ENCODE measurements at places on chromosomes 2 and 18.

DNA sequence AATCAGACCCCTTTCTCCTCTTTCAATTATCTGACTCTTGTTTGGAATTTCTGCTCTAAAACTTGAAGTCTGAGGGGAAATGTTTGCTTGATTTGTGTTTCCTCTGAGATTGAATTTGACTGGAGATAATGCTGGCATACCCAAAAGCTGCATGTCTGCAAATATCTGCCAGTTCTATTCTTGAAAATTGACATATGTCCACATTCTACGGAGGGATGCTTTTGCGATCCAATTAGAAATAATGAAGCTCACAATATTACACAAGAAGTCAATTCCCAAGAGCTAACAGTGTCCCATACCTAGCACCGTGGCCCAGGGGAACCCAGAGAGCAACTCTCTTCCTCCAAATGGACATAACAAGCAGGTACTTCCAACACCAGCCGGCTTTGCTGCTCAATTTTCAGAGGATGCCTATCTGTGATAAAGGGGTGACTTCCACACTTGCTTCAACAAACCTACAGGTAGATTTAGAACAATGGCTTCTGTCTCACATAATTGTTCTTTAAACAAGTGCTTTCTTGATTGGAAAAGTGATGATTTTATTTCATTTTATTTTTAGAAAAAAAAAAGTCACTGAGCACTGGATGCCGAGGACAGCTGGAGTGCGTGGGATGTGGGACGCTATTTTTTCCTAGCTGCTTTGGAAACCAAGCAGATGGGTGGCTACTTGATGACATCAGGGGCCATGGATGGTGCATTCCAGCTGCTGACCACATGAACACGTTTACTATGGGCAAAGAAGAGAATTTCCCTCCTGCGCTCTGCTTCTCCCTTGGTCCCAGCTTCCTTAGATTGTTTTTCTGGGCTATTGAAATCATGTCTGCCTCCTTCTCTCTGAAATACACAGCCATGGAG is 488.9 kb downstream of the RNF144A start:
- DNase-seq: no peak

DNA sequence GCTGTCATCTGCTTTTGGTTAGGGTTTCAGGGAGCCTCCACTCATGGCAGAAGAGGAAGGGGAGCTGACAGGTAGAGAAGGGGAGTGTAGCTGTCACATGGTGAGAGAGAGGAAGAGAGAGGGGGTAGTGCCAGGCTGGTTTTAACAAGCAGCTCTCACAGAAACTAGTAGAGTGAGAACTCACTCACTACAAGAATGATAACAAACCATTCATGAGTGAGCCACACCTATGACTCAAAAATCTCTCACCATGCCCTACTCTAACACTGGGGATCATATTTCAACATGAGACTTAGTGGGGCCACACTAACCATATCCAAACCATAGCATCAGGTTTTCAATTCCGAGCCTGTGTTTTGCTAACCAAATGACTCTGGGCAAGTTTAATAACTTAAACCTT is 274.9 kb upstream of the VWC2L start:
- DNase-seq: no peak

DNA sequence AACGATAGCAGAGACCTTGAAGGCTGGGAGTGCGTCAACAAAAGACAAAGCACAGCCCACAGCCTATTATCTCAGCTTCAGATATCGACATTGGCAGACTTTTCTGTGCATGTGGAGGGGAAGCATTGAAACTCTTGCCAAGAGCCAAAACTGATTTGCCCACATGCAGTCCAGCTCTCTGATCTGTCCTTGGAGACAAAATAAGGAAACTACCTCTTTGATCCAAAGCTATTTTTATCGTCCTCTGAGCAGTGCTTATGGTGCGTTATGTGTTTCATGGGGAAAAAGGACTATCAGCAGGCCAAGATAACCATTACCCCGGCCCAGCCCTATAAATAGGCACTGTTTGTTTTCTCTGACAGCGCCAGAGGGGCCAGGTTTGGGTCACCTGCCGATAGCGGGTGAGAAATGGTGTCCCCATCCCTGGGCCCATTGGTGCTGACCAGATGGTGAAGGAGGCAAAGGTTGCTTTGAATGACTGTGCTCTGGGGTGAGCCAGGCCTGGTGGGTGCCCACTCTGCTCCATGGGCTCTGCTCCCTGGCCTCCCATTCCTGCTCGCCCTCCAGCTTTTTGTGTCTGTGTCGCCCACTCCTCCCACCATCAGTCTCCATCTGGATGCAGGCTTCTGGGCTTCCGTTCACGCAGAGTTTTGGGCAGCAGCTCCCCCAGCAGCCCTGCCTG is 176.1 kb upstream of the HS6ST1 start:
- no peak for DNase-seq

GRCh38 chr2:203361495-203361894 is 33.3 kb downstream of the ABI2 start:
- DNase-seq: no peak

DNA sequence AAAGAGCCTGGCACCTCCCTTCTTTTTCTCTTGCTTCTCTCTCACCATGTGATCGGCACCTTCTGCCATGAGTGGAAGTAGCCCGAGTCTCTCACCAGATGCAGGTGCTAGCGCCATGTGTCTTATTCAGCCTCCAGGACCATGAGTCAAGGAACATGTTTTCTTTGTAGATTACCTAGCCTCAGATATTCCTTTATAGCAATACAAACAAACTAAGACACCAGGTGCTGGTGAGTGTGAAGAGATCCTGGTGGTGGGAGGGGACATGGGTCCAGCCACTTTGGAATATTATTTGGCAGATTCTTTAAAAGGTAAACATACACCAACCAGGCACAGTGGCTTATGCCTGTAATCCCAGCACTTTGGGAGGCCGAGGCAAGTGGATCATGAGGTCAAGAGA is 5.9 kb upstream of the USP40 start:
- DNase-seq: no peak

GRCh38 chr2:172211512-172211911 is 108.8 kb upstream of the DLX2 start:
- no peak for DNase-seq

DNA sequence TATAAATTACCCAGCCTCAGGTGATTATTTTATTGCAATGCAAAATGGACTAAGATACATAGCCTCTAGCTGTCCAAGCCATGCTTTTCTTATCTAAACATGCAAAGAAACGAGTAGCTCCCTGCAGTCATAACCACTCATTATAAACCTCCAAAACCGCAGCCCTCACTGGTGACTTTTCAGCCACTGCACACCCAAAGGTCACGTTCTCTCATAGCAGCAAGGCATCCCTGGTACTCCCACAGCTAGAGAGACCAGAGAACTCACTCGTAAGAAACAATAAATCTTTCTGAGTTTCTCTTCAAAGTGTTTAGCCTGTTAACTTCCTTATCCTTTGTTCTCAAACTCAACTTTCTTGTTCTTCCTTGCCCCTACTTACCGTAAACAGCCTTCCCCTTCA is 28.5 kb upstream of the RALBP1 start:
- no peak for DNase-seq

GRCh38 chr2:215791481-215791937 is 221.8 kb downstream of the MREG start:
- no peak for DNase-seq

DNA sequence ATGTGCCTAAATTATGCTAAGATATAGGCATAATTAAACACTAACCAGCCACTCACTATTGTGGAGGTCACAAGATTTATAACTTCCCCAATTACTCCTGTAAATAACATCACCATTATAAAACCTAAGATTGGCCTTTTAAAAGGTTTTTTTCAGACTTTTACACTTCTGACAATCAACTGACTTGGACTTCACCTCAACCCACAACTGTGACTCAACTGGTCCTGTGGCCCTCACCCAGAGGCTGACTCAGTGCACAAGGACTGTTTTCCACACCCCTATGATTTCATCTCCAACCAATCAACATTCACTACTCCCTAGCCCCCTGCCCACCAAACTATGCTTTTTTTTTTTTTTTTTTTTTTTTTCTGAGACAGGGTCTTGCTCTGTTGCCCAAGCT is 11.6 kb downstream of the TTR start:
- no peak for DNase-seq

GRCh38 chr2:203913947-203914346 is 22.6 kb upstream of the ICOS start:
- DNase-seq: no peak

- DNase-seq: no peak
These were observed 150.4 kb upstream of the NXPH2 start for GRCh38 chr2:138930571-138930970.

- no peak for DNase-seq
These were observed 18.5 kb downstream of the LPIN1 start for GRCh38 chr2:11764920-11765319.

GRCh38 chr2:24054366-24055010 is 4.9 kb downstream of the FKBP1B start:
- no peak for DNase-seq

DNA sequence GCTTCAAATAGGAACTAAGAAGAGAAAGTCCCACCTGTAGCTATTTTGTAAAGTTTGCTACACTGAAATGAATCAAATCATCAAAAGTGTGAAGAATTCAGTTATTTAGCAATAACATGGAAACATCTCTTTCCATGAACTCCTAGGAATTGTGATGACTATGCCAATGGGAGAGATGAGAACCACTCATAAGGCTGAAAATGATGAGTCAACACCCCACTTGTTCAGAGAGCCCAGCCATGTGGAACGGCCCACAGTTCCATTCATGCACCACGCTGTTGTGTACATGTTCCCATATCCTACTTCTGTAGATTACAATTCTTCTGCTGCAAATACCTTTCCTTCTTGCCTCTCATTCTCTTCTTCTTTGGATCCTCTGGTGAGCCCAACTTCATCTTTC is 645.5 kb upstream of the ID2 start:
- DNase-seq: no peak

DNA sequence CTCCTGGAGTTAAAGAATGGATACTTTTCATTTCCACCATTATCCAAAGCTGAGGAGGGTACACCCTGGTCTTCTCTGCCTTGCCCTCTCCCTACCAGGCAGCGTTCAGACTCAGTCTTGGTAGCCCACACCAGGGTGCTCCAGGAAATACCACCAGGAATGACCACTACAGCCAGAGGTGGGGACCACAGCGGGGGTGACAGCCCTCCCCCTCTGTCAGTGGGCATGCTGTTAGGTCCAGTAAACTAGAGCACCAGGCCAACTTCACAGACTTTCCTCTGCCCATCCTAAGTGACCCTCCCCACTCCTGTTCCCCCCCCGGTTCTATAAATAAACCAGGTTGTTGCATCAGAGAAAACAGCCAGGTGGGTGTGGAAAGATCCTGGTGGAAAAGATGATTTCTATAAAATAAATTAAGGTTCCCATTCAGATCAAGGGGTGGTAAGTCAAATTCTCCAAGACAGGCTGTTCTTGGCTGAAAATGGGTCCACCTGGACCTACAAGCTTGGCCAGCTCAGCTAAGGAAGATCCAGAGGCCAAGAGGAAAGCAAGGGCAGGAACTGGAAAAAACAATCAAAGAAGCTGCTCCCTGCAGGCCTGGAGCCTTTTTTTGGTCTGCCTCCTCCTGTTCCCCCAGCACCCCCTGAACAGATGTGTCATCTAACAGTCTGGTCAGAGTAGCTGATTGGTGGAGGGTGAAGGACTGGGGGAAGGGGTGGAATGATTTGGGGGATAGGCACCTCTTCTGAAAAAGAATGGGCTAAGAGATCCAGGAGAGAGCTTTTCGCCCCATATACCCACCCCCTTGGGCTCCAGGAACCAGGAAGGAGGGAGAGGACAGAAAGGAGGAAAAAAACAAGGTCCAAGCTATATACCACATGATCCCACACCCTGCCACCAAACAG is 2.3 kb downstream of the RAB11FIP5 start:
- no peak for DNase-seq

DNA sequence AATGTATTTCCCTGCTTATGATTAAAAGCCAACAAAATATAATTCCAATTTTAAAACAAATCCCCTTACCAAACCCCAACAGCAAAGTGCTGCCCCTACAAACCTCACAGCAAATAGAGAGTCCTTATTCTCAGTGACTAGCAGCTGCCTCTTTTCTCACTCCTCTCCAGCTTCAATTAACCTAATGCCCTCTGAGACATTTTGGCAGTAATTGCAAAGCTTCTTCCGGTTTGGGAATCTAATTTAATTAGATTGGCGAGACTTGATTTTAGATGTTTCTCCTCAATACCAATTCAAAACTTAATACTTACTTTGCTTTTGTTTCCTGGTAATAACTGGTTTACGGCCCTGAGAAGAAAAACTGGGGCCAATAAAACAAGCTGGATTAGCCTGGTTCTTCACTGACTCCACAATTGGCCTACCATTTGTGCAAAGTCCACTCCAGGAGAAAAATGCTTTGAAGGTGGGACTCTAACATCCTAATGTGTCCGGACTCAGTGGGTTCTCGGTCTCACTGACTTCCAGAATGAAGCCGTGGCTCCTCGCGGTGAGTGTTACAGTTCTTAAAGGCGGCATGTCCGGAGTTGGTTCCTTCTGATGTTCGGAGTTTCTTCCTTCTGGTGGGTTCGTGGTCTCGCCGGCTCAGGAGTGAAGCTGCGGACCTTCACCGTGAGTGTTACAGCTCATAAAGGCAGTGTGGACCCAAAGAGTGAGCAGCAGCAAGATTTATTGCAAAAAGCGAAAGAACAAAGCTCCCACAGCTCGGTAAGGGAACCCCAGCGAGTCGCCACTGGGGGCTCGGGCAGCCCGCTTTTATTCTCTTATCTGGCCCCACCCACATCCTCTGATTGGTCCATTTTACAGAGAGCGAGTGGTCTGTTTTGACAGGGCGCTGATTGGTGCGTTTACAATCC is 52.8 kb downstream of the SLC35F5 start:
- DNase-seq: no peak

GRCh38 chr2:218962859-218963492 is 3.5 kb downstream of the CDK5R2 start:
- DNase-seq: peak; percentile 39

- no peak for DNase-seq
These were observed 49.3 kb downstream of the SLC39A10 start for GRCh38 chr2:195706161-195706900.

DNA sequence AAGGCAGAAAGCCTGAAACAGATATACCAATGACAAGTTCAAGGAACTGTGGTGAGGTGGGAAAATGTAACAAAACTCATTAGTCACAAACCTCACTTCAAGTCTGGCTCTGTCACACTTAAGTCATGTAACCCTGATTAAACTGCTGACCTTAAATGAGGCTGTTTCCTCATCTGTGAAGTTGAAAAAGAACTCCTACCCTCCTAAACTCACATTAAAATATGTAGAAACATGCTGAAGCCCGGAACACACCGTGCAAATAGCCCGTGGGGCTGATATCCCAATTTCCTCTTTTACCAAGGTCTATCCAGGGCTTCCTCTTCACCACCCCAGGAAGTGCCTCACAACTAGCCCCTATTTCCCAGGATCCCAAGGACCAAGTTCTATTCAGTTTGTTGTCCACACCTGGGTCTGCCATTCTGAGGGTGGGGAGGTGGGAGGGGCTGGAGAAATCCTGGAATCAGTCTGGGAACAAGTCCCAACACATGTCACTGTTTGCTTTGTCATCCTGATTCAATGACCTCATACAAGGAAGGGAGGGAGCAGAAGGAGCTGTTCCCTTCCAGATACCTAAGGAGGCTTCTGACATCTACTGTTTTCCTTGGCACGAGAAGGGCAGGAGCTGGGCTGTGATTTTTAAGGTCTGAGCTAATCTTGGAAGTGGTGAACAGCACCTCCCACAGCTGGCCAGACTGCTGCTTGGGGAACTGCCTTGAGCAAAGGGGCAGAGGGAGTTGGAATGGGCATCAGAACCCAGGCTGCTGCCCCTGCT is 42.3 kb downstream of the SLC4A1AP start:
- DNase-seq: no peak
